ENCODE measurements at places on chromosomes 2 and 18.

DNA sequence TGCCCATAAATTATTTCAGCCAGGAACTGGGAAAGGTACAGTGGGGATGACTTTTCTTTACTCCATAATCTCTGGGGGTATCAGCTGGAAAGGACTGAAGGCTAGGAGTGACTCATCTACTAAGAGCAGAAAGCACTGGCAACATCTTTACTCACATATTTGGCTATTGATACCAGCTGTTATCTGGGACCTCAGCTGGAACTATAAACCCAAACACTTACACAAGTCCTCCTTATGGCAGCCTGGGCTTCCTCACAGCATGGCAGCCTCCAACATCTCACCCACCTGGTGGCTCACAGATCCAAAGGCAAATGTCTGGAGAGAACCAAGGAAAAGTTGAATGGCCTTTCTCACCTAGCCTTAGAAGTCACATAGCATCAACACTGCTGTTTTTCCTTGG, 379.0 kb upstream of the RND3 start:
- no peak for DNase-seq

- DNase-seq = no peak
These were observed 869 bp downstream of the STARD7 start for GRCh38 chr2:96207774-96208142.

- DNase-seq = no peak
These were observed 750 bp downstream of the STRADB start for GRCh38 chr2:201452058-201452921.

- DNase-seq = no peak
These were observed 249.9 kb upstream of the THUMPD2 start for GRCh38 chr2:40028792-40029488.

DNA sequence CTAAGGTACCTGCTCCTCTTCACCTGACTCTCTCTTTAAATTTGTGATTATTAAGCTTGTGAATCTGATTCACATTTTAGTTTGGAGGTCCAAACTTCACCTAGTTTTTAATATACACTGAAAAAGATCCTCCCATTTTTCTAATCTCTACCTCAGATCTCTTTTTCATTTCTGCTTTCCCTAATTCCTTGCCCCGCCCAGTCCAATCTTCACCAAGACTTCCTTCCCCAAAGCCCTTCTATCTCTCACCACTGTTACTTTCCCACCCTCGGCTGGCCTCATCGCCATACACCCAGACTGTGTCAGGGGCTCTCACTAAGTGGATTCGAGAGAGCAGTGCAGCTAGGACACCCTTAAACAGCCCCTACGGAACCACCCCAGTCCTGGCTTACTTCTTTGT, 40.0 kb downstream of the LBH start:
- DNase-seq = no peak

DNA sequence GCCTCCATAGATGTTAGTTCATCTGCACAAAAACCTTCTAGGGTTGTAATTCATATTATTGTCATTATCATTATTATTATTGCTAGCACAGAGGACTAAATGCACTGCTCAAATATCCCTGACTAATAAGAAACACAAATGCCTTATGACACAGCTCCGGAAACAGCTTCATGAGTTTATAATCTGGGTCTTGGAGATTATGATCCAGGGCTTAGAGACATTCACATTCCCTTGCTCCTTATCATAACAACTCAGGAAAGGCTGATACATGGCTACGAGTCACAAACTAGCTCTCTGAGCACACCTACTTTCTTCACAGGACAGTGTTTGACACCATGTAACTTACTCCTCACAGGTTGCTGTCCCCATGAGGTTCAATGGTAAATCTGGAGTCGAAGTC, 102.2 kb upstream of the TTC39C start:
- no peak for DNase-seq

- no peak for DNase-seq
These were observed 118.1 kb upstream of the MAP2 start for GRCh38 chr2:209305746-209306196.

GRCh38 chr2:197266477-197266876, 44.1 kb downstream of the ANKRD44 start:
- DNase-seq = no peak

- DNase-seq = no peak
These were observed 53.4 kb downstream of the ZCCHC2 start for GRCh38 chr18:62576271-62576670.

GRCh38 chr2:406231-406630, 118.3 kb upstream of the ALKAL2 start:
- DNase-seq = no peak

GRCh38 chr2:122163617-122164016, 408.2 kb downstream of the TSN start:
- DNase-seq = no peak

DNA sequence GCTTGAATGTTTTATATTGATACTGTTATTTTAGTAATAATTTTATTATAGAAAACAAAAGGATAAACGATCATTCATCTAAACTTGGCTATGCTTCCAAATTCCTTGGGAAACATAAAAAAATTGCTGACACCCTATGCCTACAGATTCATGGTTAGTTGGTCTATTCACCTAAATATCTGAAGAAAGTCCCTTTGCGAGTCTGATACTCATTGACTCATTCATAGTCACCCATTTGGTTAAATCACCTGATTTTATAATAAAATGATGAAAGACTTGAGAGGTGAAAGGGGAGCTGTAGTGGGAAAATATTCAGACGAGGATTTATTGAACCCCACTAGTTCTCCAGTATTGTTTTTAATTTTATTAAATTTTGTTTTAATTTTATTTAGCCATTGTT, 112.0 kb downstream of the PTPN4 start:
- DNase-seq = no peak

DNA sequence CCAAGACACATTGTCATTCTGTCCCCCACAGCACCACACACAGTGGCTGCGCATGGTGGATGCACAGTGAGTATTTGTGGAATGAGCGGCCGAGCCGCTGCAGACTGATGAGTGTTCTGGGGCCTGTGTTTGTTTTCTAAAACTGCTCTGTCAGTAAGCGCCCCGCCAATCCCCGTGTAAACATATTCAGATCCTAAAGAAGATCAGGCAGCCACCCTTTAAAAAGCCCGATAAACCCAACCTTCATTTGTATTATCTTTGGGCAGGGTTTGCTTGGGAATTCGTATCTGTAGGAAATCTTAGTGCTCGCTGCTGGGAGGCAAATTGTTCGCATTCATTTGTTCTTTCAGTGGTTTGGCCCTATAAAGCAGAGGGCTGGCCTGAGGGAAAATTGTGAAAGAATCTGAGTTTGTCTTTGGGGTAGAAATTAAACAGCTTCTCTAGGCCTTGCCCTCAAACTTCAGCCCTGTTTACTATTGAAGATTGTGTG, 68.6 kb downstream of the TGOLN2 start:
- no peak for DNase-seq

- DNase-seq = no peak
These were observed 192.0 kb downstream of the CDH7 start for GRCh38 chr18:65942854-65943253.

DNA sequence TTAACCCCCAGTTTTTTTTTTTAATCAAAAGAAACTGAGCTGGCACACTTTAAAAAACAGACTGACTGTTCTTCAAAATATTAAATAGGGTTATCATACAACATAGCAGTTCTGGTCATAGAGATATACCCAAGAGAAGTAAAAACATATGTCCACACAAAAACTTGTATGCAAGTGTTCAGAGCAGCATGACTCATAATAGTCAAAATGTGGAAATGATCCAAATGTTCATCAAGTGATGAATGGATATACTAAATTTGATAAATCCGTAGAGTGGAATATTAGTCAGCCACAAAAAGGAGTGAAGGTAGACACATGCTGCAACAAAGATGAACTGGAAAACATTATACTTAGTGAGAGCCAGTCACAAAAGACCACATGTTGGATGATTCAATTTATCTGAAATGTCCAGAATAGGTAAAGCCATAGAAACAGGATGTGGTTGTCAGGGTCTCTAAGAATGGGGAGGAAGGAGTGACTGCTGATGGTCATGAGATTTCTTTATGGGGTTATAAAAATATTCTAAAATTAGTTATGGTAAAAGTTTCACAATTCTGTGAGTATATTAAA, 5.1 kb downstream of the SMIM21 start:
- no peak for DNase-seq

DNA sequence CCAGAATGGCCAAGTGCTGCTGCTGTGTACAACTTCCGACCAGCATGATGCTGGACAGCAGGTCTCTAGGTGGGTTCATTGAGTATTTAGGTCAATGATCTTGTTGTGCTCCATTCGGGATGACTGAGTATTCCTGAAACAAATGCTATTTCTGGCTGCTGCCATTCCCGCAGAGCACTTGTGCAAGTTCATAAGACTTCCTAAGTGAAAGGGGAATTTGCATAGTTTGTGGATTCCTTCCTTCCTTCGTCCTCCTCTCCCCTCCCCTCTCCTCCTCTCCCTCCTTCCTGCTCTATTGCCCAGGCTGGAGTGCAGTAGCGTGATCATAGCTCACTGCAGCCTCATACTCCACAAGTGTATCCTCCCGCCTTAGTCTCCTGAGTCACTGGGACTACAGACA, 40.4 kb downstream of the LDLRAD4 start:
- no peak for DNase-seq

- DNase-seq = peak; percentile 67
These were observed 83.9 kb downstream of the AAK1 start for GRCh38 chr2:69559442-69560146.

- no peak for DNase-seq
These were observed 372.8 kb upstream of the UBE2E3 start for GRCh38 chr2:180607514-180608049.

DNA sequence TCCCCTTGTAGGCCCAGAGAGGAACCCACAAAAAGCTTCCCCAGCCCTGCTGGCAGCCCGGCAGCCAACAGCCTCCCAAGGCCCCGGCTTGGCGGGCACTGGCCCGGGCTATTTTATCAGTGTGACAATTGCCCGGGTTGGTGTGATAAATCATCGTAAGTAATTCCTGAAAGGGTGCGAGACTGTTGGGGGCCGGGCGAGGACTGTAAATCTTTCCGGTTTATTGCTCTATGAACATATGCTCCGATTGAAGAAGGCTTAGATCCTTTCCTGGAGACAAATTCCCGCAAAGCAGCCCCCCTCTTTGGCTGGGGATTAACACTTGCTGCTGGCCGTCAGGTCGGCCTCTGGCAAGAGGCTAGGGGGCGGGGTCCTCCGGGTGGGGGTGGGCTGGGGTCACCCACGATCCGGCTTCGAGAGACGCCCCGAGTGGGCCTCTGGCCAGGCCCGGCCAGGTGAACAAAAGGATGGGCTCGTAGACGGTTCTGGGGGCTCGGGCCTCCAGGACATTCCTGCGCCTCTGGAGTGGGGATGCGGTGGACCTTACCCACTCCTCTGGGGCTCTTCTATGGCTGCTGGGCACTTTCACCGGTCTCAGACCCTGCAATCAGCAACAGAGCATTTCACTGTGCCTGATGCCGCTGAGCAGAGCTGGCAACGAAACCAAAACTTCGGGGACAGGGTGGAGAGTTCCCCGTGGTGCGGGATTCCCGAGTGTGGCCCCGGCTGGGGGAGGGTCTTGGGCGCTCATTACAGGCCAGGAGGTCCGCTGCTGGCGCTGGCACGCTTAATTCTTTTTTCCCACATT, 2.0 kb downstream of the HOXD3 start:
- no peak for DNase-seq

- no peak for DNase-seq
These were observed 450.1 kb downstream of the ANKRD30B start for GRCh38 chr18:15198116-15198389.

GRCh38 chr2:130826821-130827501, 9.8 kb upstream of the ARHGEF4 start:
- DNase-seq = no peak

- DNase-seq = no peak
These were observed 49.9 kb downstream of the KCNG3 start for GRCh38 chr2:42443718-42444399.

GRCh38 chr2:26008851-26009566, 24.9 kb upstream of the RAB10 start:
- DNase-seq = no peak

GRCh38 chr2:100924122-100924519, 78.0 kb upstream of the RPL31 start:
- DNase-seq = no peak

DNA sequence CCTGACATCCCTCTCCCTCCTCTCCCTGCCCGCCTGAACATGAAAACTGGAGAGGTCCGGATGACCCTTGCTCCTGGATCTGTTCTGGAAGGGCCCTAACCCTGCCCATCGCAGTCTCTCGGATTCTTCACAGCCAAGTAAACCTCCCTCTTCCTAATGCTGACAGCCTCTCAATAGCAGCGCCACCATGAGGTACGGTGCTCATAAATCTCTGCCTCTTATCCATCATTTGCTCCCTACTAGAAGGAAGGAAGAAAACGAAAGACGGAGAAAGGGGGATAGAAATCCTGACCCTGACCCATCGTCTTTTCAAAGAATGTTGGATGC, 257.9 kb downstream of the BCL11A start:
- no peak for DNase-seq

- DNase-seq = no peak
These were observed 30.7 kb upstream of the SCN1A start for GRCh38 chr2:166158546-166158945.

GRCh38 chr2:55049043-55049820, 1.0 kb downstream of the RTN4 start:
- no peak for DNase-seq

GRCh38 chr2:30217644-30218337, 13.5 kb upstream of the LBH start:
- no peak for DNase-seq

- no peak for DNase-seq
These were observed 184.2 kb downstream of the ERBB4 start for GRCh38 chr2:212354382-212354781.

DNA sequence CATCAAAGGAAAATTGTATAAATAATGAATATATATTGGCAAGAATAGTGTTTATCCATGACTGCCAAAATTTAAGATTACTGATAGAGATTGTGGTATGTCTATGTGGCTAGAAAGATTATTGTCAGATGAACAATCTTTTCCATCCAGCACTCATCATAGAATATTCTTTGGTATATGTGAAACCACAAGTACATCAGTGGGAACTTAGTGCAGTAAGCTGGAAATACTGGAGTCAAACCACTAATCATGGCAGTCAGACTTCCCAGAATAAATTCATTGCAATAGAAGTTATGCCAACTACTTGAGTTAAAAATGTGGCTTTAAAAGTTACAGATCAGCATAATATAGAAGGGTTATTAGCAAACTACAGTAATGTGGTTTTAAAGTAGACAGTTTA, 310.3 kb downstream of the GULP1 start:
- DNase-seq = no peak
